ENCODE measurements at places on chromosomes 1 and 21.

- DNase-seq, result no peak
Observed at GRCh38 chr1:57195436-57195941, 228.4 kb downstream of the DAB1 start.

GRCh38 chr1:2318314-2319278 lies 72.8 kb downstream of the MORN1 start:
- DNase-seq, result no peak

- no peak for DNase-seq
Observed at GRCh38 chr1:173191011-173191705, 16.0 kb downstream of the TNFSF4 start.

- DNase-seq, result no peak
Observed at GRCh38 chr1:65467536-65467935, 47.1 kb downstream of the LEPR start.

- DNase-seq, result no peak
Observed at GRCh38 chr1:231180034-231180433, 18.2 kb downstream of the TRIM67 start.

DNA sequence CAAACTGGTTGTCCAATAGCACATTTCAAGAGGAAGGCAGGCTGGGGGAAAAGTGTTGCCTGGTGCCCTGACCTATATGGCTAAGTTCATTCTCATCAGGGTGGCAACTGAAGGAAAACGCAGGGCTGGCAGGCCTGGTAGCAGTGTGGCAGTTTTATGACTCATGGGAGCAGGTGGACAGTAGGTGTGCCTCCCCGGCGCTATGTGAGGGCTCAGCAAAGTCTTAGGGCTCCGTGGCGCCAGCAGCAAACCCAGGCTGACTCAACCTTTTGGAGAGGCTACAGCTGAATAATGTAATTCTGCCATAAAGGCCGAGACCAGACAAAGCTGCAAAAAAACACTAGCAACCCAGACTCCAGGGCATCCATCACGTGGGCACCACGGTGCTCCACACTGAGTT lies 23.6 kb downstream of the GADD45A start:
- no peak for DNase-seq

GRCh38 chr1:2988256-2988655 lies 33.0 kb upstream of the ACTRT2 start:
- DNase-seq, result no peak

DNA sequence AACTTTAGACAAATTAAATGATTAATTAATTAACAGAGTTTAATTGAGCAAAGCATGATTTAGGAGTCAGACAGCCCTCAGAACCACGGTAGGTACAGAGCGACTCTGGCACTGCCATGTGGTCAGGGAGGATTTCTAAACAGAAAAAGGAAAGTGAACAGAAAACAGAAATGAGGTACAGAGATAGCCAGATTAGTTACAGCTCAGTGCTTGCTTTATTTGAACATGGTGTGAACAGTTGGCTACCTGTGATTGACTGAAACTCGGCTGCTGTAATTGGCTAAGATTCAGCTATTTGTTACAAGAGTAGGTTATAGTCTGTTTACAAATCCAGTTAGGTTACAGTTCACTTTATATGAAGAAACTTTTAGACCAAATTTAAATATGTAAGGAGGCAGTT lies 163.0 kb upstream of the TNR start:
- no peak for DNase-seq

GRCh38 chr1:212600980-212601379 lies 7.6 kb upstream of the ATF3 start:
- DNase-seq, result no peak

GRCh38 chr1:93665015-93665414 lies 16.6 kb downstream of the BCAR3 start:
- no peak for DNase-seq
